ENCODE measurements at places on chromosomes 4 and X.

- DNase-seq: no peak
Measured at GRCh38 chr4:54902976-54903375, 222.4 kb downstream of the KDR start.

- no peak for DNase-seq
Measured at GRCh38 chrX:46683048-46683447, 75.9 kb downstream of the SLC9A7 start.

DNA sequence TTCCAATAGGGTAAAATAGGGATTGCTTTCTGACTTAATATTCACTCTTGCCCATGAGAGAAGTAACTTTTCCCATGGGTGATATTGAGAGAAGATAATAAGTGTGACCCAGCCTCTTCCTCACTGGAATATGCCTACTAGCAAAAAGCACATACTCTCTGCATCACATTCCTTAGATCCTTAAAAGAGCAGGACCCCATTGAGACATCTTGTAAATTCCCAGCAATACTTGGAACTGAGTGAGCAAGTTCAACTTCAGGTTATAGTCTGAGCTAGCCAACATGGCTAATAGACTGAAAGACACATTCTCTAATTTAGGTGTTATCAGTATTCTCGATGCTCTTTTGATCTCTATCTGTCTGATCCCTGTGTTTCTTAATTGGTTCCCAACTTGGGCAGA is 1372.3 kb downstream of the STIM2 start:
- no peak for DNase-seq

DNA sequence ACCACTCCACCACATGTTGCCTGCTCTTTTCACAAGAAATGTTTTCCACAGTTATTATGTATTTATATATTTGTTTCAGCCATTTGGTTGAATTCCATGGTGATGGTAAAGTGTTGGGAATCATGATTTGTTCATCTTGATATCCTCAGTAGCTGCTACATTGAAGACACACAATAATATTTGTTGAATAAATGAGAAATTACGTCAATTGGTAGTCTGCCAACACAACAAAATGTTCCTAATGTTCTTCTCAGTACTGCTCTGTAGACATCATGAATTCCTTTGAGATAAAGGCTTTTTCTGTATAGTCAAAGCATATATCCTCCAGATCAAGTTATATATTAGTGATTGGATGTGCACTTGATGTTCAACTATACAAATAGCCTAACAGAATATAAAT is 29.5 kb downstream of the CXXC4 start:
- DNase-seq: no peak

All from NCI-H1105 treated with DMSO at 0.1 percent for 48 hours (cell line).